ENCODE measurements at places on chromosomes 11 and 22.

DNA sequence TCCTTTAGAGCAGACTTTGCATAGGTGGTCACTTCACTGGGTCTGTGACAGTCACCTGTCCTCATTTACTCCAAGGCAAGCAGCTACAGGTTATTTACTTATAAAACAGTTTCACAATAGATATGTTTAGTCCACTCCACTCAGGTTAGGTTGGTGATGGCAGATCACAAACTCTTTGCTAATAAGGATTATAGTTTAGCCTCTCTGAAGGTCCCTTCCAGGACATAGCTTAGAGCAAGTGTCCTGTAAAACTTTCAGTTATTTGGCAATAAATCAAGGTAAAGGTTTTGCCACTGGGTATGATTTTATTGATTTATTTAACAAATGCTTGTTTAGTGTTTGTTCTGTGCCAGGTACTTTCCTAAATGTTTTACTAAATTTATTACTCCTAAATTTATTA, 8.8 kb downstream of the OR6Q1 start:
- DNase-seq: no peak

GRCh38 chr22:25942856-25943411, 200.9 kb downstream of the MYO18B start:
- DNase-seq: no peak

- no peak for DNase-seq
Measured at GRCh38 chr11:33263549-33263948, 6.4 kb downstream of the HIPK3 start.

- no peak for DNase-seq
Measured at GRCh38 chr11:78069465-78069864, 5.8 kb downstream of the THRSP start.

DNA sequence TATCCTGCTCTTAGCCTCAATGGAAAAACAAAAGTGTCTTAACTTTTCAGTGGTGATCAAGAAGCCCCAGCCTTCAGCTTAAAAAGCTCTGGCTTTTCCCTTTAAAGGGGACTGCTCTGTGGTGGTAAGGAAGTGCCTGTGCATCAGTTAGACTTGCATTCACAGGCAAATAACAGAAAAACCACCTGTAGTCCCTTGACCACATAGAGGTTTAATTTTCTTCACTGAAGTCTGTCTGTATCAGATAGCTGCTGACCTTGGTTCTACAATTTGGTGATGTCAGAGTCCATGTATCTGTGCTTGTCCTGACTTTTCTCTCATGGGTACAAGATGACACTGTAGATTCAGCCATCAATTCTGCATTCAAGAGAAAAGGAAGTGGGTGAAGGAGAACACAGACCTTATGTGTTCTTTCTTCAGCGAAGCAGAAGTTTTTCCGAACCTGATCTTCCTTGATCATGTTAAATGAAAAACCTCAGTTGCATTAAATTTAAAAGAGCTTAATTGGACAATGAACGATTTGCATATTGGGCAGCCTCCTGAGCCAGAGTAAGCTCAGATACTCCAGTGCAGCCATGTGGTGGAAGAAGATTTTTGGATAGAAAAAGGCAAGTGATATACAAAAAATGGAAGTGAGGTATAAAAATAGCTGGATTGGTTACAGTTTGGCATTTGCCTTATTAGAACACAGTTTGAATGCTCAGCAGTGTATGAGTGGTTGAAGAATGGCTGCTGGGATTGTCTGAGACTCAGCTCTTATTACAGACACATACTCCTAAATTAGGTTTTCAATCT, 43.2 kb upstream of the RDX start:
- no peak for DNase-seq

- no peak for DNase-seq
Measured at GRCh38 chr11:45324459-45324858, 38.3 kb upstream of the SYT13 start.

DNA sequence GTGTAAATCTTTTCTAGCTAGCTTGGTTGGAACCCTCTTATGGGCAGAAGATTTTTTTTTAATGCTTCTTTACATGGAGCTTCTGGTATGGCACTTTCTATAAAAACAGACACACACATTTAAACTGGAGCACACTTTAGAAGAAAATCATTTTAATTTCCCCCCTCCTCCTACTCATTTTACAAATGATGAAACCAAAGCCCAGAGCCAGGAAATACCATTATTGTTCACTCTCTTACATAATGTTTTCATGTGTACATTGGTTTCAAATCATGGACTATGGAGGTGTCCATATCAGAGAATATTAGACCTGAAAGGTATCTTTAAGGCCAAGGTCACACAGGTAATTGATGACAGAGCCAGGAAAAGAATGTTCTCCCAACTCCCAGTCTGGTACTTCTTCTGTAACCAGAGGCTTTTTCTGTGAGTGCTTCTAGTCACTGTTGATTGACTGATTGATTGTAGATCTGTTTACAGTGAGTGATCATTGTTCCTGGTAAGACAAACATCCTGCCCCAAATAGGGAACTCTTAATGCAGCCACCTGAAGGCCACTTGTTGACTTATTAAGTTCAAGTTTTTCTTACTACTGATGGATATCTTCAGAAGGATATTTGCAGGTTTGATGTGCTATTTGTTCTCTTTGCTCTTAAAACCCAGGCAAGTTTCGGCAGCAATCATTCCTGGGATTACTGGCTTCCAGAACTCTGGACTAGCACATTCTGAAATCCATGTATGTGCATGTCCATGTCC, 26.8 kb upstream of the ME3 start:
- no peak for DNase-seq

DNA sequence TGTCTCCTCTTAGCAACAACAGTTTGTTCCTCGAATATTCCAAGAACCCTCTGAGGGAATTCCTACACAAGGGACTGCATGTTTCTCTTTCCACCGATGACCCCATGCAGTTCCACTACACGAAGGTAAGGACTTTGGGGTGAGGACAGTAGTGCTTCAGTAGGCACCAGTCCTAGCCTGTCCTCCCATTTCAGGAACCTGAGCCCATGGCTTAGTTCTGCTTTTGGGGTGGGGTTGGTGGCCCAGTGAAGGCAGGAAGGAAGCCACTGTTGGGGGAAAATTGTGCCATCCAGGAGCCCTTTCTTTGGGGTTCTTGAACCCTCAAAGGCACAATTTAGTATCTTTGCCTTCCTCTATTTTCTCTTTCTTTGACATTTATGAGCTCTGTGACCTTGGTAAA, 38.2 kb downstream of the RNF141 start:
- no peak for DNase-seq

DNA sequence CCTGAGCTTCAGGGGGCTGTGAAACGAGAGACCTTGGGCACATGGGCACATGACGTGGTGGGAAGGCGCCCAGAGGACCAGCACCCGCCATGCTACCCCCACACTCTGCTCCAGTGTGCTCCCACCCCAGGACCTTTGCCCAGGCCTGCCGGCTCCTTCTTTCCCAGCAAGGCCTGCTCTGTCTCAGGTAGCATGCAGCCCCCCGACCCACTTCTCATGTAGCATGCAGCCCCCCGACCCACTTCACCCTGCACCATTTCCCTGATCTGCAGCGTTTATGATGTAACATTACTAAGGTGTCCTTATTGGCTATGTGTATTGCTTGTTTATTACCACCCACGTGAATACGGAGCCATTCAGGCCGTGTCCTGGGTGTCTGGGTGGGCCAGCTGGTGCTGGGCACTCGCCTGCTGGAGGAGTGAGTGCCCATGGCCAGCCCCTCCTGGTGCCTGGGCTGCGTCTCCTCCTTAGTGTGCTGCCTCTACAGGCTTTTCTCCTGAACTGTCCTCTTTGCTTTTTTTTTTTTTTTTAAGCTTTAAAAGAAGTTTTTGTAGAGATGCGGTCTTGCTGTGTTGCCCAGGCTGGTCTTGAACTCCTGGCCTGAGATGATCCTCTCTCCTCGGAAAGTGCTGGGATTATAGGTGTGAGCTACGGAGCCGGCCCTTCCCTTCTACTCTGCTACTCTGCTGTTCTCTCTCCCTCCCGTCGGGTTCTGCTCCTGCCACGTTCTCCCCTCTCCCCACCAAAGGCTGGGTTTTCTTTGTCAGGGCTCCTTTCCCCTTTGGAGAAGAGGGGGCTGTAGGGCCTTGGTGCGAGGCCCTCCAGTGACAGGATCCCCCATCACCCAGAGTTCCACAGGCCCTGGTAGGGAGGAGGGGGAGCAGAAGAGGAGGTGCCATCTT, 29.4 kb downstream of the LRP5 start:
- DNase-seq: no peak

DNA sequence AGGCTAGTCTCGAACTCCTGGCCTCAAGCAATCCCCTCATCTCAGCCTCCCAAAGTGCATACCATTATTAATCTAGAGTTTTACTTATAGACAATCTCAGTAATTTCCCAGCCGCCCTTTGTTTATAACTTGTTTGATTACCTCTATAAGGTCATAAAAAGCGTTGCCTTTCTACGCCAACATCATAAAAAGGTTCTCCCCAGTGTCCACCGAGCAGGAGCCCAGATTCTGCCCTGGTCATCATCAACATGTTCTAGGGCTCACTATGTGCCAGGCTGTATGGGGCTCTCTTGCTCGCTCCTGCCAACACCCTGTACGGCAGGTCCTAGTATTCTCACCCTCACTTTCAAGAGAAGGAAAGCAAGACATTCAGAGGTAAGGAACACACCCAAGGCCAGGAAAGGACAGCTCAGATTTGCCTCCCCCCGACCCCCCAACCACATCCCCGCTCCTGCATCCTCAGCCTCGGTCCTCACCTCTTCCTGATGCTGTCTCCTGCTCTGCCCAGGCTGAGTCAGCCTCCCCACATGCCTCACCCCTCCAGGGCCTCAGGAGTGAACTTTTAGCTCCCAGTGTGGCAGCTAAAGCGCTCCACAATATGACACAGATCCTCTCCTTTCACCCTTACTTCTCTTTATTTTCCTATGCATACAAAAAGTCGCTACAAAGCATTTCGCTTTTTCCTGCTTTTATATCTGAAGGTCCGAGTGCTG, 14.3 kb downstream of the ARFGAP3 start:
- no peak for DNase-seq

GRCh38 chr11:123206791-123207434, 11.9 kb upstream of the CLMP start:
- DNase-seq: no peak

DNA sequence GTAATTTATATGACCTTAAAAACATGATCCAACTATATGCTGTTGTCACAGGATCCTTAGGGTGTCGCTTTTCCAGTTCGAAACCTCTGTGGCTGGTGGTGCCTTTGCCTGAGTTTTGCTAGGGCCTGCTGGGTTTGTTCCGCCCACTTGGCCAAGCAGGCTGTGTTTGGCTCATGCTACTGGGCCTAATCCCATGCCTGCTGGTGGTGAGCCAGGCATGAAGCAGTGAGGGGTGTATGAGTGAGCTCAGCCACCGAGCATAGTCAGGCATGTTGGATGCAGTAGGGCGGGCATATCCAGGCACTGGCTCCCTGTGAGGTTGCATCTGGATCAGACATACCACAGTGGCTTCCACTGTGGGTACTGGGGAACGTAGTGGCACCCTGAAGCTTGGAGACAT, 16.3 kb downstream of the NPAT start:
- DNase-seq: no peak

DNA sequence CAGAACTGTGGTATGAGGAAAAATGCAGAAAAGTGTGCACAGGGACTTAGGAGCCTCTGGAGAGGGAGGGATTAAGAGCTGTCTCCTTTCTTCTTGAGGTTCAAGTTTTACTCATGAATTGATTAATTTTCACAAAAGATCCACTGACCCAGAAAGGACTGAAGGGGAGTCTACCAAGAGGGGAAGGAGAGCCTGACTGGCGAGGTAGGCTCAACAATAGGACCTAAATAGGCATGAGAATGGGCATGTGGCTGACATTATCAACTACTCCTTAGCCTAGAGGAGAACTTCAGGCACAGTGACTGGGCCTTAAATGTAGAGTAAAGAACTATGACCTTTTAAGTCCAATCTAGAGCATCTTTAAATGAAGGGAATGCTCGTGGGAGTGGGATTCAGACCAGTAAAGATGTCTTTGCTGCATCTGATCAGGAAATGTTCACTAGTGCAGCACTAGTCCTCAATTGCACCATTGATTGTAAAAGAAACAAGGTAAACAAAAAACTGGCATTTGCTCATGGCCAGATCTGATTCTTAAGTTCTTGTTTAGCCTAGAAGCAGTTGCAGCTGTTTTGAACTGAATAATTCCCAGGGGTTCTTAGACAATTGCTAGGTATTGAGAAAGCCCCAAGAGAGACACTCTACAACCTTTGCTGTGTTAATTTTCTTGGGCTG, 135.6 kb downstream of the RAB38 start:
- DNase-seq: no peak

DNA sequence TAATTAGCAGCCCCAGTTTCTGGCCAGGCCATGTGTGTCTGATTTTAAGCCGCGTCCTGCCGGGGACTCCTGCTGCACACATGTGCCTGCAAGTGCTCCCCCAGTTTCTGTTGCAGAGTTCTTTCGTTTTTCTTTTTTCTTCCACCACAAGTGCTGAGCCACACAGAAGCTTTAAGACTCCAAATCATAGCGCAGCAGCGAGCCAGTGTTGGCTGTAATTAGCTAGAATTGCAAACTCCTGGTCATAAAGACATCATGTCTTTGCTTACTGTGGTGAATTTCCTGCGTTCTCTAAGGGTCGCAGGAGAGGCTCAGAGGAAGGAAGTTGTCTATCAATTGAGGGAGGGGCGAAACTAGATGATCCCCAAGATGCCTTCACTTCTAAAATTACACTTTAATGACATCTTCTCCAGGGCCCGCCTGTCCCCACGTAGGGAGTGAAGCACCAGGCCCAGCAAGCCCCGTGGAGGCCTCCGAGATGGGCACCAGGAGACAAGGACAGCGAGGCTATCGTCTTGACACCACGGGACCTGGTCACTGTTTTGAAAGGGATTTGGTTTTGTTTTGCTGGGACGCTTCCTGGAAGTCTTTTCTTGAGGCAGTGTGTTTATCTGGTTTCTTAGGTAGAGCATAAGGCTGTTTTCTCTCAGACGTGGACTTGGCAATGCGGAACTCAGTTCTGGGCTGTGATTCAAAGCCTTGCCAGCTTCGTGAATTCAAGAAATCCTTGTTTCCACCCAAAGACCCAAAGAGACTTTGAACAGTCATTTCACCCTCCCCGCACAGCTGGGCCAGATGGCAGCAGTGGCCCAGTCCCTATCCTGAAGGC, 71.8 kb downstream of the UBASH3B start:
- DNase-seq: no peak

- DNase-seq: no peak
Measured at GRCh38 chr22:28222976-28223745, 304.1 kb upstream of the PITPNB start.

DNA sequence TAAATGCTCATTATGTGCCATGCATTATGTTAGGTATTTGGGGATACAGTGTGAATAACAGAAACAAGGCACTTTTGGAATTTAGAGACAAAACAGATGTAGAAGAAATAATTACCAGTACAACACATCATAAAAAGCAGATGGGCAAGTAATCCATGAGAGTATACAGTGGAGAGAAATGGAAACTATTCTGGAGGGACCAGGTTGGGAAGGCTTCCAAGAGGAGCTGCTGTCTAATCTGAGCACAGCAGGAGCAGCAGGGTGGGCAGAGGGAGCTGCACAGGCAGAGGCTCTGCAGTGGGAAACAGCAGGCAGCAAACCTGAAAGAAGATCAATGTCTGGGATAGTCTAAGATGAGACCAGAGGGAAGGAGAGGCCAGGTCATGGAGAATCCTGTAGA, 268.7 kb upstream of the CCDC90B start:
- no peak for DNase-seq

- DNase-seq: no peak
Measured at GRCh38 chr11:60836866-60837515, 4.9 kb upstream of the CCDC86 start.
